A172 (cell line): ENCODE measurements at places on chromosomes 12 and 14.
A peak's percentile ranks its signal among the peaks of the same experiment; 100 is the strongest.

DNA sequence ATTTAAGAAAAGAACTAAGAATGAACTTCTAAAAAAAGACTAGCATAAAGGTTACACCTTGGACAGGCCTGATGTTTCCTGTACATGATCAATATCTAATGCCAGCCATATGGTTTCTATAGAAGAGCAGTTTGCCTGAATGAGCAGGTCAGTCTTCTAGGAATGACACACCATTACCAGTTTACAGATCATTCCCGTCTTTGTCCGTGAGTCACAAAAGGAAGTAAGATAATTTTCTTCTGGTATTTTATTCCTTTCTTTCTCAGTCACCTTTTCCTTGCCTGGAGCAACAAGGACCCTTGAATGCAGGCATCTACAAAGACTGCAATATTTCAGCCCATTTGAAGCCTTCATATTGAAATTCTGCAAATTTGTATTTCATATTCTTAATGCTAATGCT lies 44.6 kb upstream of the CNTN1 start:
- peak; percentile 10 for DNase-seq

DNA sequence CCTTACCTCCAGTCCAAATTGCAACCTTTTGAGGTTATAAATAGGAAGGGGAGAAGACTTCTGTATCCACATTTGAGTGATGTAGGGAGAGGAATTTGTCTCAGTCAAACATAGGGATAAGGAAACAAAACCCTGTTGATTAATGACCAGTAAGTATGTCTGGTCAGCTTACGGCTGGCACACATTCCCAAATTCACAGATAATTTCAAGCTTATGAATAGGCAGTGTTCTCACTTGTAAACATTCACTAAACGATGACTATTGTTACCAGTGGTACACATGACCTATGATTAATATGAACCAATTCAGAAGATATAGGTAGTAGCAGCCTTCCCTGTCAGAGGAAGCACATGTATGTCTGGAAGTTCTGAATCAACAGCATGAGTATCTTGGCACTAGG lies 33.0 kb upstream of the SLC5A8 start:
- DNase-seq, result no peak

DNA sequence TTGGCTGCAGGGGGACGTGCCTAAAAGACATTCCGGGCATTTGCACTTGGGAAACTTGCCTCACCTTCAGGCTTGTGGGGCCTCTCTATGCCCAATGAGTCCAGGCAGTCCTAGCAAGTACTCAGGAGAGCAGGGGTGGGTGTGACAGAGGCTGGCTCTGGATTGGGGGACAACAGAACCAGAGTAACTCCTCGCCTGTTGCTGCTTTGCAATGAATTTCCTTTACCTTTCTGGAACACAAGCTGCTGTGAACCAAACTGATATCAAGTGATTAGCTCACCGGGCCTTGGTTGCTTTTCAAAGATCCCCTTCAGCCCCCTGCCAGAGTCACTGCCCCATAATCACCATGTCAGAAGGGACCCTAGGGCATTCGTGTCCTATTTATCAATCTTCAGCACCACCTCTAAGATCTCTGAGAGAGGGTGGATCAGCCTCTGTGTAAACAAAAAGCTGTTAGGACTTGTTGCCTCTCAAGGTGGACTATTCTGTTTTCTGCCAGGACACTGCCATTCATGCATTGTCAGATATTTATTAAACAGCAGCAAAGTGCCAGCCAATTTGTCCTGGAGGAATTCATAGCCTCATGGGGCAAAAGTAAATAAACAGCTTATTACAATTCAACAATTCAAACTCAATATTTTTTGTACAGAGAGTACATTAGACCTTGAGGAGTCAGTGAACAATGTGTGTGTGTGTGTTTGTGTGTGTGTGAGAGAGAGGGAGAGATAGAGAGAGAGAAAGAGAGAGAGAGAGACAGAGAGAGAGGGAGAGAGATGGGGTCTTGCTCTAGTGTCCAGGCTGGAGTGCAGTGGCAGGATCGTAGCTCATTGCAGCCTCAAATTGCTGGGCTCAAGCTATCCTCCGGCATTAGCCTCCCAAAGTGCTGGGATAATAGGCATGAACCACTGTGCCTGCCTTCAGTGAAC lies 11.3 kb downstream of the NFATC4 start:
- no peak for DNase-seq

GRCh38 chr12:105783983-105784947 lies 354.5 kb downstream of the NUAK1 start:
- DNase-seq, result no peak

DNA sequence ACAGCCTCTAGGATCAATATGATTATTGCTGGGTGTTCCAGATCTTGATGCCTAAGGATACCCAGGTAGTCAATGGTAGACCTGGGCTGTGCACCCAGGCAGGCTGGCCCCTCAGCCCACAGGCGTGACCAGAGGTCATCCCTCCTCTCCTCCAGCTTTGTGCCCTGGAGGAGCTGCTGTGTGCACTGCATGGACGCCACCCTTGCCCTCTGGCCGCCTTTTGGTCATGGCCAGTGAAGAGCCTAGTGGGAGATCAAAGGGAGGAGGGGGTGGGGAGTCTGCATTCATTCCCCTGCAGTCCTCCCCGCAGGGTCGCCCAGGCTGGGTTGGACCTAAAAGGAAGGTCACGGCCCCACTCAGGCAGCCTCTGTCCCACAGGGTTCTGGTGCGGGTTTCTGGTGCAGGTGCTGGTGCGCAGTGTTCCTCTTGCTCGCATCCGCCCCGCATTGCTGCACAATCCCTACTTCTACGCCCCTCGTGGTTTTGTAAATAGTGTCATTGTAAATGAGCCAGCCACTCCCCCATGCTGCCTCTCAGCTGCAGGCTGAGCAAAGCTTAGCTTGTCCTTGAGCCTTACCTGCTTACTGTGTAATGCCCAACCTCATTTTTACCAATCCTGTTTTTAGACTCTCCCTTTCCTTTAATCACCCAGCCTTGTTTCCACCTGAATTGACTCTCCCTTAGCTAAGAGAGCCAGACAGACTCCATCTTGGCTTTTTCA lies 55.3 kb downstream of the PSMA6 start:
- no peak for DNase-seq

- peak; percentile 52 for DNase-seq
These were observed 554 bp downstream of the SPPL3 start for GRCh38 chr12:120903412-120904196.

DNA sequence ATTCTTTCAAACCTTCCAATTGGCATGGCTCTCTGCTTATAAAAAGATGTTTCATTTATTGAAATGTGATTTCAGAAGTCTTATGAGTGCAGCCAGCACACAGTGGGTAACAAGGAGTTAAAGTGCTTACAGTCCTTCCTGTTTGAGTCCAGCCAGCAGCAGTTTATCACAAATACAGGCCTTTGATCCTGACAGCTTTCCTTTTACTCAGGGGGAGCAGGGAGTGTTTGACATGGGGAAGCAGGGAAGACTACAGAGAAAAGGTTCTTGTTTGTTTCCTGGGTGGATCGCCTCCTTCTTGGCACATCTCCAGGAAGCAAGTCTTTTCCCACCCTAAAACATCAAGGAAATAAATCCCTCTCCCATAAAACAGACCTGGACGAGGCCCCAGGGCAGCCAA lies 216.1 kb downstream of the MSRB3 start:
- peak; percentile 20 for DNase-seq

GRCh38 chr12:116261525-116262100 lies 15.9 kb downstream of the MED13L start:
- no peak for DNase-seq
